ENCODE measurements at places on chromosomes 3 and 15.

DNA sequence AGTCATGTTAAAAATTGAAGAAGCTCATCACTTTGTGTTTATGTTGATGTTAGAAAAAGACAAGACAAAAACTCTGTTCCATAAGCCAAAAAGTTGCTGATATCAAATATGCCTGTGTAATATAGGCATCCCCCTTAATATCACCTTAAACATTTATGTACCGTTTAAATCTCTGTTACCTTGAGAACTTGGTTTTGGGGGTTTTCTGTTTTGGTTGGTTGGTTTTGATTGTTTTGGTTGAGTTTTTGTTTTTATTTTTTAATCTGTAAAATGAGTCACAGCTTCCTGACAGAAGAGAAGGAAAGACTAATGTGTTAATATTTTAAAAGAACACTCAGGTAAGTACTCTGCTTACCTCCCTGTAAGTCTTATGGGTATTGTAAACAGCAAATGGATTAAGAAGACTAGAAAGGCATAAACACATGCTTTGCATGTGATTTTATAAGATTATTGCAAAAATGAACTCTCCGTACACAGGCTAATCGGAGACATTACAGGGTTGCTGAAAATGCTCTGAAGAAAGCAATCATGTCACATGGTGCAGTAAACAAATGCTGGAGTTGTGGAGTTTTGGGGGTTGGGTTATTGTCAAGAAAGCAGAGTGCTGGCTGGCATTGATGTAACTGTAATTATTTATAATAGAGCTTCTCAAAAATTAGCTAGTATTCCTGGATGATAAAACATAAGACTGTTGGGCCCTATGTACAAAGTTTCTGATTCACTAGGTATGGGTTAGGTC is 69.5 kb upstream of the MBNL1 start:
- no peak for DNase-seq

GRCh38 chr15:58146749-58147148 is 8.6 kb downstream of the AQP9 start:
- DNase-seq, result no peak

DNA sequence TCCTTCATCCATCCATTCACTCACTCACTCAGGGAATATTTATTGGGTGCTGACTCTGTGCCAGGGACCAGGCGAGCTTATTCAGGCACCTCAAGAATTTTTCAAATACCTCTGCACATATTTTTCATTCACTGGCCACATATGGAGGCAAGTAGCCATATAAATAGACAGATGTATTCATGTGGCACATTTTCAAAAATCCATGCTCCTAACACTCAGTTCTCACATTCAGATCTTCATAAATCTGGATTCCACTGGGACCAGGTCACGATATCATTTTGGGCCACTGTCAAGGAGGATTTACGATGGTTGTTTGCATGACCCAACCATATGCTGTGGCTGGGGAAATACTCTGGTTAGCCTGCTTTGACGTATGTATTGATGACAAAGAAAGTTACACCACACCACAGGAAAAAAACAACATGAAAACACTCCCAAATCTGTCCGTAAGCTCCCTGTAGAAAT is 241.8 kb upstream of the LRTM1 start:
- no peak for DNase-seq

- no peak for DNase-seq
These were observed 18.9 kb downstream of the IL16 start for GRCh38 chr15:81215531-81215930.

DNA sequence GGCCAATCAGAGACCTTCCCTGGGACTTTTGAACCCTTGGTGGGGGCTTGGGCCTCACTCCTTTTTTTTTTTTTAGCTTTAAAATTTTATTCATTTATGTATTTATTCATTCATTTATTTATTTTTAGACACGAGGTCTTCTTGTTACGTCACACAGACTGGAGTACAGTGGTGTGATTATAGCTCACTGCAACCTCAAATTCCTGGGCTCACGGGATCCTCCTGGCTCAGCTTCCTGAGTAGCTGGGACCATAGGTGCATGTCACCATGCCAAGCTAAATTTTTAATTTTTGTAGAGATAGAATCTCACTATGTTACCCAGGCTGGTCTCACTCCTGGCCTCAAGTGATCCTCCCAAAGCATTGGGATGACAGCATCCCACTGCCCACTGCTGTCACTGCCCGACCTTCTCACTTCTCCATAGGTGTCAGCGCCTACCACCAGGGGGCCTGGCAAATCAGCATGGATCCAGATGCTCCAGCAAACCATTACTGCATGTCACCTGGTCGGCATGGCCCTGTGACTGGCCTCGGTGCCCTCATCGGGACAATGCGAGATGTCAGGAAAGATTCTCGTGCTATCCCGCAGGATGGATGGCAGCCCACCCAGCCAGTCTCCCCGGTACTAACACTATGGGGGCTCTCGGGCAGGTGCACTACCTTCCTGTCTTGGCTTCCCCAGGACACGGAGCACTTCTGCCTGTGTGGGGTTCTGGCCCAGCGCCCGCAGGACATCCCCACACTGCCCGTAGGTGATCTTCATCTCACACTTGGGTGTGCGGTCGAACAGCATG is 3.0 kb downstream of the MYL3 start:
- no peak for DNase-seq

DNA sequence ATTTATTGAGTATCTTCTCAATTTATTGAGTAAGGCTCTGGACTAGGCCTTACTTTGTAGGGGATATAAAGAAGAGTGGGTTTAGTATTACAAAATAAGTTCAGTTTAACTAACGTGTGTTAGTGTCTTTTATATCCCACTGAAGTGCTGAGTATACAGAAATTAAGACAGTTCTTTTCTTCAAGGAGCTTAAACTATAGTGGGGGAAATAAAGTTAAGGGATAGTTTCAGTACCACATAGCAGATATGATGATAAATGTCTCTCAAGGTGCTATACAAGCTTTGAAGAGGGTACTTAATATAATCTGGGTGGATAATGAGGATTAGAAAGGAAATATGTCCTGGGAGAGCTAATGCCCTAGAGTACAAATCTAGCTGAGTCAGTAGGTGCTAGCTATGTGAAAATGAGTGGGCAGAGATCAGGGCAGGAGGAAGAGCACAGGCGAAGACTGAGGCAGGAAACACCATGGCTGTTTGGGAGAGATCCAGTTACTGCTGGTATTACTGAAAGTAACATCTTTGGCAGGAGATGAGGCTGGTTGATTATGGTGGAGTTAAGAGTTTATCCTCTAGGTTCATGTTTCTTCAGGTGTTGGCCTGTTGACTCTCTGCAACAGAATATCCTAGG is 46.0 kb downstream of the TEX9 start:
- no peak for DNase-seq

- DNase-seq, result no peak
These were observed 30.9 kb downstream of the EAF1 start for GRCh38 chr3:15458212-15458780.

- no peak for DNase-seq
These were observed 10.6 kb downstream of the SETMAR start for GRCh38 chr3:4313606-4314293.

DNA sequence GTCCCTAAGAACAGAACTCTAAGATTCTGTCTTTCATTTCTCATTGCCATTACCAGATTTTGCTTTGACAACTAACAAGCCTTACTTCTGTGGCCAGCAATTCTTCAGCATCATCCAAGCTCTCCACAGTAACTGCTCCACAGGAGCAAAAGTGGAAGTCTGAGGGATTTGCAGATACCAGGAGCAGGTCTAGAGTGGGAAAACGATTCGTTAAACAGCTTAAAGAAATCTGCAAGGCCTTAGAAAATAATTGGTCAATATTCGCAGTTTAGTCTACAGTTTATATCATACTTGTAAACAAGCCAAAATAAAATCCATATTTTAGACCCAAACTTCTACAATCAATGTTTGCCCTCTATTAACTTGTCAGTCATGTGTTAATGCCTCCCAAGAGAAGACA is 24.1 kb downstream of the MYH15 start:
- no peak for DNase-seq

DNA sequence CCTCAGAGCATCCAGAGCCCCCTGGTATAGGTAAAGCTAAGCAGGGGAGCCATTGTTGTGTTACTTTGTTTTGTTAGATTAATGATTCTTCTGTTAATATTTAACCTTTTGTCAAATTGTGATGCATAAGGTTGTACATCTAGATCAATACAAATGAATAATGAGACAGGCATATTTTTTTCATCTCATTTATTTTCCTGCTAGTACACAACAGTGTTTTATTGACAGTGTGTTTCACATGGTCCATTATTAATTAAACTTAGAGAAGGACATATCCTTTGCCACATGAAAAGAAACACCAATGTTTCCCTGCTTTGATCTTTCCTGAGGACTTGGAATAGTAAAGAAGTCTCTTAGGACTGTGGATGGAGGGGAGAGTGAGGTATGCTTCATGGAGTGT is 543.6 kb upstream of the CFAP20DC start:
- no peak for DNase-seq

DNA sequence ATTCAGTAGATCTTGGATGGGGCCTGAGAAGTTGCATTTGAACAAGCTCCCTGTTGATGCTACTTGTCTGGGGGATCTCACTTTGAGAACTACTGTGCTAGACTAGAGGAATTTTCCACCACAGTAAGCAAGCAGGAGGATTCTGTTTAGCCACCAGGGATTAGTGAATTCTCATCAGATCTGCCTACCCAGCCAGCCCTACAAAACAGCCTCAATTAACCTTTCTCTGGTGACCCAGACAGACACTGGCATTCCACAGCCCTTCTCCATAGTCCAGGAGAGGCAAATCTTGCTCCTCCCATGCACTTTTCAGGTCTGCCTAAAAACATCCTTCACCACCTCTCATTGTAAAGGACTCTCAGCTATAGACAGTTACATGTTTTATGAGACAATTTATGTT is 16.7 kb upstream of the MYH15 start:
- DNase-seq, result no peak

DNA sequence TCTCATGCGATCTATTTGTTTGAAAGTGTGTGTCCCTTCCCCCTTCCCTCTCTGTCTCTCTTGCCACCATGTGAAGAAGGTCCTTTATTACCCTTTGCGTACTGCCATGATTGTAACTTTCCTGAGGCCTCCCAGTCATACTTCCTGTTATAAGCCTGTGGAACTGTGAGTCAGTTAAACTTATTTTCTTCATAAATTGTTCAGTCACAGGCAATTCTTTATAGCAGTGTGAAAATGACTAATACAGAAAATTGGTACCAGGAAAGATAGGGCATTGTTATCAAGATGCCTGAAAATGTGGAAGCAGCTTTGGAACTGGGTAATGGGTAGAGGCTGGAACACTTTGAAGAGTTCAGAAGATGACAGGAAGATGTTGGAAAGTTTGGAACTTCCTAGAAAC is 743.7 kb upstream of the NECTIN3 start:
- no peak for DNase-seq

DNA sequence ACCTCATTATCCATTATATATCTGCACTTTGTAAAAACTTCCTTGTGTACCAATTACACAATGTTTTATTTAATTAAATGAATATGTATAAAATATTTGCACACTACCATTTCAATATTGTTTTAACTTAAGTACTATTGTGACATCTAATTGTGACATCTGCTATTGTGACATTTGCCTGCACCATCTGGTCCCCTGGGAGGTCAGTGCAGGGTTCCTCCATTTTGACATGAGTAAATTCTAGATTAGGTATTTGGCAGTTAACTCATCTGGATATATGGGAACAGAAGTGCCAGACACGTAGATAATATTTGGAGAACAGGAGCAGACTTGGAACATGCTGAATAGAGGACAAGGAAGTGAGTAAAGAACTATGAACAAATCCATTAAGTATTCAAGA is 332.1 kb downstream of the VGLL3 start:
- no peak for DNase-seq

DNA sequence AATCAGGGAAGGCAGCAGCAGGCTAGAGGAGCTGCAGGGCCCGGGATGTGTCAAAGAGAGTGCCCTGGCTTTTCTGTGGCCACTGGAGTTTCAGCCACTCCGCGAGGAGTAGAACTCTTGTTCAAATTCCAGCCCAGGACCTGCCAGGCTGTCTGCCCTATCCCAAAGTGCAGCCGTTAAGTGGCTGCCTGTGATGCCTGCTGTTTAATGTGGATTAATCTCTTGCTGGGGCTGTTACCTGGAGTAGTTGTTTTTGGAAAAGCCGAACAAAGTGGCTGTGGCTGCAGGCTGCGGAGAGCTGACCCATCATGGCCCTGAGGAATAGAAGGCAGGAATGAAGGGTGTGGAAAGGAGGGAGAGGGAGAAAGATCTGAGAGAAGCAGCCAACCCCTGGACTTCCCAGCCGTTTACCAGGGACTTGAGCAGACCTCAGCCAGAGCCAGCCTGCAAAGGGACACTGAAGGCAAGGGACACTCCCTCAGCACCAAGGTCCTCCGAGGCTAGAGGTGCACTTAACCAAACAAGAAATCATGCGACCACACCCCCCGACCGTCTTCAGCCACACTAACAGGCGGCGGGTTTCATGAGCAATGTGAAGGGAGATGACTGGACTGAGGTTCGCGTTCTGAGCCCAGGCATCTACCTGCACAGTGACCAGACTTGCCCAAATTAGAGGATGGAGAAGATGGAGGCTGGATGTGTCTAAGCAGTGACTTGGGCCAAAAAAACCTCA is 4.7 kb downstream of the CDAN1 start:
- DNase-seq, result no peak

GRCh38 chr3:45084361-45084760 is 58.3 kb downstream of the CLEC3B start:
- no peak for DNase-seq

GRCh38 chr3:14403619-14404155 is 1.3 kb downstream of the SLC6A6 start:
- DNase-seq, result no peak

DNA sequence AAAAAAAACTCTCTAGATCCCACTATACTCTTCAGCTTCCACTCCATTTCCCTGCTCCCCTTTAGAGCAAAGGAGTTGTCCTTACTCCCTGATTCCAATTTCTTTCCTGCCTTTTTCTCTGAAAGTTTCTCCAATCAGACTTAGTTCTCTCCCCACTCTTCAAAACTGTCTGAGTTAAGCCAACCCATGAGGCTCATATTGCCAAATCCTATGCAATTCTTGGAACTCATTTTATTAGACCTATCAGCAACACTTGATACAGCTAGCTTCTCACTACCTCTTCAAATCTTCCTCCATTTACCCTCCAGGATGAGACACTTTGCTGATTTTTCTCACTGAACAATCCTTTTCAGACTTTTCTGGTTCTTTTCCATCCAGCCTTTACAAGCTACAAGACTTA is 233.1 kb downstream of the THRB start:
- DNase-seq, result no peak

DNA sequence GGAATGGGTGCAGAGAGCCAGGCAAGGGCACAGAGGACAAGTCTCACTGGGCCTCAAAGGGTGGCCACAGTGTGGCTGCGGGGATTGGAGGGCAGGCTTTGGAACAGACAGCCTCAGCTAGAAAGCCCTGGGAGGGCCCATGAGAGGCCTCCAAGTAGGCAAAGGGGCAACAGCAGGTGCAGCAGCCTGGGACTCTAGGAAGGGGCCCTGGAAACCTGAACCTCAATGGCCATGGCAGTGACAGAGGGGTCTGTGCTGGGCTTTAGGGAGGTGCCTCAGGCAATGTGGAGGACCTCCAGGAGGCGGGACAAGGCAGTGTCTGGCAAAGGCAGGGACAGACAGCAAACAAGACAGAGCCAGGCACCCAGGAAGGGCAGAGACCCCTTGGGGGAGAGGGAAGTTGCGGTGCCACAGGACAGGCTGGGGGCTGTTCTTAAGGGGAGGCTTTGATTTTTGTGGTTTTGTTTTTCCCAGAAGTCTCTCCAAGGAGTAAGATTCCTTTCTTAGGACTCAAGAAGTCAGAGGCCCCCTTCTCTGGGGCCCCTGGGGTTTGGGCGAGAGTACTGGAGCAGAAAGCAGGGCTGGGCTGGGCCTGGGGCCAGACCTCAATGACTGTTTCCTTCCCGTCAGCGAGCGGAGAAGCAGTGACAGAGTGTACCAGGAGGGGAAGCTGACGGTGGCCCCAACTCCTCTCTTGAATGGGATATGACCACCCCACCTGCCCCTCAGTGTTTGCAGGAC is 9.7 kb downstream of the STOML1 start:
- DNase-seq, result no peak

Measured in stimulated activated naive CD4-positive, alpha-beta T cell treated with Interleukin-2 at 50 U/mL for 16 hours (primary cell).